CMK (cell line): ENCODE measurements at places on chromosomes 2 and 18.

DNA sequence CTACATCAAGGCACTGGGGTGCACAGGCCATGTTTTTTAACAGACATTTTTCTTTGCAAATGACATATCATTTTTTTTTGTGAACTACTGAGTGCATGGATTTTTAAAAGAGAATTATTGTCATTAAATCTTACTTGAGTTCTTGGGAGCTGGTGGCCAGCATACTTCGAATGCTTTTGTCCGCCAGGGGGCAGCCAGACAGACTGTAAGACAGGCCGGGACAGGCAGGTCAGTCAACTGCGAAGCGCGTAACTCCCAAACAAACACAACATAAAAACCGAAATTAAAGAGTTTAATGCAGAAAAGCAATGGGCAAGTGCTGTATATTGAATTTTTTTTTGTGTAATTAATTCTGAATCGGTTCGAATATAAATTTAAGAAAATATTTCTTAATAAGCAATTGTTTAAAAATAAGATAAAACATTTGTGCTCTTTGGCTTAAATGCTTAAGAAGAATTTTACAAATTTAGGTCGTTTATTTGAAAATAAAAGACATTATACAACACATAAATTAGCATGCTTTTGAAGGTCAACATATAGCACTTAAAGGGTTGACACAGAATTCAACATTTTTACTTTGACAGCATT is 142.2 kb upstream of the PXDN start:
- DNase-seq, result peak; percentile 26

DNA sequence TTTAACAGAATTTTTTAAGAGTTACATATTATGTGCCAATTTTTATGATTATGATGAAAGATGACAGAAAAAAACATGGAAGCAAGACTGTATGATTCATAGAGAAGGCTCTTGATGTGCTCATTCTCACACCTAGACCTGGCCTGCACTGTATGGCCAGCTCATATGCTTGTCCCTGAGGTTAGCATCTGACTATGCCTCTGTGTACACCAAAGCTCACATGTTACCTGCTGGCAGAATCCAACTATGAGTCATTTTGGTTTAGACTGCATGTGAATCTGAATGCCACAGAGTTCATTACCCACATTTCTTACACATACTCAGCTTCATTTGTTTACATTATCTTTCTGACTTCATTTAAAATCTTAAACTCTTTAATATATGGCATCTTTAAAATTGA is 139.0 kb downstream of the DSC3 start:
- no peak for DNase-seq

- DNase-seq, result no peak
Measured at GRCh38 chr2:84427235-84428138, 31.6 kb downstream of the SUCLG1 start.

DNA sequence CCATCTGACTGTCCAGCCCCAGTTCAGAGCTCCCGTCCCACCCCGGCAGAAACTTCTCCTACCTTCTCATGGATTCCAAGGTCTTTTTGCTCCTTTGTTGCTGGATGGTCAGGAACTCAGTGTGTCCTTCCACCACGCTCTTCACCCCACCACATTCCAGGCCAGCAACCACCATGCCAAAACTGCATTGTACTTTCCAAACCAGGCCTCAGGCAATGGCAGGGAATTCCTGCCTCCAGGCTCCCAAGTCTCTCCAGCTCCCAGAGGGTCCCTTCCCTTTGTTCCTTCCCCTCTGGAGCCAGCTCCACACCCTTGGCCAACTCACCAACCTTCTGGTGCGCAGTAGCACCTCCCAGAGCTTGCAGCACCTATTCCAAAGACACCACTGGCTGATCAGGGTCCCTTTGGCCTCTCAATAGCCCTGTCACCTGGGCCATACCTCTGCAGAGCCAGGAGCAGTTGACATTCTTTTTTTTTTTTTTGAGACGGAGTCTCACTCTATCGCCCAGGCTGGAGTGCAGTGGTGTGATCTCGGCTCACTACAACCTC is 8.1 kb downstream of the CHMP1B start:
- no peak for DNase-seq

DNA sequence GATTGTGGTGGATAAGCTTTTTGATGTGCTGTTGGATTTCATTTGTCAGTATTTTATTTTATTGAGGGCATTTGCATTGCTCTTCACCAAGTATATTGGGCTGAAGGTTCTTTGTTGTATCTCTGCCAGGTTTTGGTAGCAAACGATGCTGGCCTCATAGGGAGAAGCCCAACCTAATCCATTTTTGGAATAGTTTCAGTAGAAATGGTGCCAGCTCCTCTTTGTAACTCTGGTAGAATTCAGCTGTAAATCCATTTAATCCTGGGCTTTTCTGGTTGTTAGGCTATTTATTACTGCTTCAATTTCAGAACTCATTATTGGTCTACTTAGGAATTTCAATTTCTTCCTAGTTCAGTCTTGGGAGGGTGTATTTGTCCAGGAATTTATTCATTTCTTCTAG is 309.8 kb upstream of the SETBP1 start:
- no peak for DNase-seq

DNA sequence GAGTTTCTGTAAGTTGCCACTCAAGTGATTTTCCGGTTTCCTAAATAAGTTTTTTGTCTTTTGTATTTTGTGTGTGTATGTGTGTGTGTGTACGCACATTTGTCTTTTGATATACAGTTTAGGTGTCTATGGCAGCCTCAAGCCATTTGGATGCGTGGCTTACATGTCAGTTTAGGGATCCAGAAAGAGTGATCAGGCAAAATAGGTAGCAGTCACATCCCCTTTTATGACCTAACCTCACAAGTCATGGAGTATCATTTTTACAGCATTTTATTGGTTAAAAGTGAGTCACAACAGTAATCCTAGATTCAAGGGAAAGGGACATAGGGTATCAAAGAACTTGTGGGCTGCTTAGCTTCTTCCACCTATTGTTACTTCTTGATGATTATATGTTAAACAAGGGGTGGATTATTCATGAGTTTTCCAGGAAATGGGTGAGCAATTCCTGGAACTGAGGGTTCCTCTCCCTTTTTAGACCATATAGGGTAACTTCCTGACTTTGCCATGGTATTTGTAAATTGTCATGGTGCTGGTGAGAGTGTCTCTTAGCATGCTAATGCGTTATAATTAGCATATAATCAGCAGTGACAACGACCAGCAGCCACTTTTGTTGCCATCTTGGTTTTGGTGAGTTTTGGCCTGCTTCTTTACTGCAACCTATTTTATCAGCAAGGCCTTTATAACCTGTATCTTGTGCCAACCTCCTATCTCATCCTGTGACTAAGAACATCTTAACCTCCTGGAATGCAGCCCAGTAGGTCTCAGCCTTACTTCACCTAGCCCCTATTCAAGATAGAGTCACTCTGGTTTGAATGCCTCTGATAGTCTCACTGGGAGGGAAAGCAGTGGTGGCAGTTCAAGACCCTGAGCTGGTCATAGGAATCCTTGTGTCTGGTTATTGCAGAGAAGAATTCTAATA is 8.6 kb upstream of the SOCS6 start:
- DNase-seq, result no peak

GRCh38 chr18:23053776-23054457 is 81.4 kb upstream of the CABLES1 start:
- DNase-seq, result no peak

DNA sequence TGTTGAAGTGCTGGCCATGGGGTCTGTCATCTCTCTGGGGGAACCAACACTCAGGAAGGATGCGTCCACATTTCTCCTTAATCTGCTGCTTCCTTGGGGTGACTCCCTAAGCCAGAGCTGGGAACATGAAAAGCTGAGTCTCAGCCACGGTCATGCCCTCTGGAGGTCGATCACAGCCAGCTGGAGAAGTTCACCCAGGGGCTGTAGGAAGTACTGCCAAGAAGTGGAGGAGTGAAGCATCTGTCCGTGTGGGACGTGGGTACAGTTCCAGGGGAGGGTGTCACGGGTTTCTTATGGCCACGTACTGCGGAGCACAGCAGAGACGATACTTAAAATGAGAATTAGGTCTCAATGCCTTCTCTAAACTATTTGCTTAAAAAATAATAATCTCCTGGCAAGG is 42.4 kb upstream of the IGFBP2 start:
- no peak for DNase-seq

DNA sequence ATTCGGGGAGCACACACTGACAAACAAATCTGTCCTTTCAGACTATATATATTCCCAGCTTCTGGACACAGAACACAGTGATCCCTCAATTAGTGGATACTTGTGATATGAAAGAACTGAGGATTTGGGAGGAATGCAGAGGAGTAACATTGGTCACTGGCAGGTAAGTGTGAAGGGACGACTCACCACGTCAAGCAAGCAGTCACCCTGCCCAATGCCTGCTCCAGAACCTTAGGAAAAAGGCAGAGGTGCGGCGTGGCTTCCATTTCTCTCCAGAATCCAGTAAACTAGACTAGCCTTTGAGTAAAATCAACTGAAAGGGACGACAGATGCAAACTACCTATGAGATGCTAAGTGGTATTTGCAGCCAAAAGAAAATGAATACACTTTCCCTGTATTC is 1.1 kb downstream of the CCDC93 start:
- DNase-seq, result no peak

DNA sequence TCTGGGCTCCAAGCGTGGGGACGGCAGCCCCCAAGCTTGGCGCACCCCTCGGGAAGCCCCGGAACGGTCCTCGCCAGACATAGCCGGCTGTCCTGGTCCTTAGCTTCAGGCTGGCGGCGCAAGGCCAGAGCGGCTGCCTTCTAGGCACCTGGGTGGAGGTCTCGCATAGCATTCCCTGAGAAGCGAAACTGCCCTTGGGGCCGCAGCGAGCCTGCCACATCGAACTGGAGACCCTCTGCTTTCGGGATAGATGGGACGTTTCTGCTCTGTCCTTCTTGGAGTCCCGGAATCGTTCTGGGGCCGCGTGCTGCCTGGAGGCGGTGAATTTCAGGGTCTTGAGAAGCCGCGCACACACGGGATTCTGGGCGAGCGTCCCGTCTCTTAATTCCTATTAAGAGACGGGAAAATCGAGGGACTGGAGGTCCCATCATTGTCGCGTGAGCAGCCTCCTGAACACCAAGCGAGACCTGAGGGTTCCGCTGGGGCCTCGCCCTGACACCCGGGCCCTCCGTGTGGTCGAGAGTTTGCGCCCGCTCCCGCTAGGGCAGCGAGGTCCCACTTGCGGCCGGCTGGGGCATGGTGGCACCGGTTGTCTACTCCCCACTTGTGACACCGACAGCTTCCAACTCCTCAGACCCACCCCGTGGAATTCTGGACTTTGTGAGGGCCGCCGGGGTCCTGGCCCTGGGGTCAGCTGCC is 9.7 kb upstream of the EN1 start:
- DNase-seq, result no peak

DNA sequence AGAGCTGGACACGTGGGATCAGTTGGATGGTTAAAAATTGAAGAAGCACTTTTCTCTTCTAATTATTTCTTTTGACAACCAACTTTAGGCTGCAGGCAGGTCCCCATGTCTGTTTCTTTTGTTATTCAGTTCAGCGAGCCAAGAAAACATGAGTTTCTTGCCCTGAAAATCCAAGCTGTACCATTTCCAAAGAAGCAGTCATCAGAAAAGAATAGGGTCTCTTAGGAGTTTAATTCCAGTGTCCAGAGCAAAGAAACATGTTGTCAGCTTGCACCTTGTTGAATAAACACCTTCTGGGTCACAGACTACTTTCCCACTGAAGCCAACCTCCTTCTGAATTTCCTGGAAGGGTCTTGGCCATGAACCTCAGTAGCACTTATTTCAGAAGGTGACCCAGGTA is 170.5 kb upstream of the COPS8 start:
- no peak for DNase-seq

- DNase-seq, result no peak
Measured at GRCh38 chr18:21826641-21827302, 86.2 kb downstream of the MIB1 start.

- DNase-seq, result no peak
Measured at GRCh38 chr2:165469417-165469816, at the start of gene CSRNP3. TSS of gene CSRNP3 (plus strand) at chr2:165469698. CDS start at chr2:165595066, 125,368 bp downstream.
